ENCODE measurements at places on chromosomes 3 and 15.

DNA sequence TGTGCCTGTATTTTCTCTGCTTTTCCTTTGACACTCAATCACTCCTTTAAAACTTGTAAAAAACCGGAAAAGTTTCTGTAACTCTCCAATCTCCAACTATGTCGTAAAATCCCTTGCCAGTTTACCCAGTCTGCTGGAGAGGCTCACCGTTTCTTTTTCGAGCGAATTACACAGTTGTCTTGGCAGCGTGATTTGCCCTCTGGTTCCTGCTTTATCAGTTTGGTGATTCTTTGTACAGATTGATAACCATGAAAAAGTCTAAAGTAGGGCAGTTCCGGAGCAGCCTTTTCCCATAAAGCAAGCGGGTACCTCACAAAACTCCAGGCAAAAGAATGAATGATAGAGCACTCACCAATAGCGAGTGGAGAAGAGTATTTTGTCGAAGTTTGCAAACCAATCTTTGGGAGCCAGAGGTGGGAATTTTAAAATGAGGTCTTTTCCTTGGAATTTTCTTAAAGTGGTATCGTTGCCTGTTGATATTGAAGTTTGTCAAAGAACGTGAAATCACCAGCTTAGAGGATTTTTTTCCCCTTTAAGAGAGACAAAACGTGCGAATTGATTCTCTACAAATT, at the start of gene TTC23:
TSS of gene TTC23 (minus strand) at position 312 of the 572 bp plus-strand sequence. CDS start 20,869 bp downstream, outside the sequence.
- DNase-seq: no peak

GRCh38 chr3:4326868-4327267, 23.7 kb downstream of the SETMAR start:
- no peak for DNase-seq

DNA sequence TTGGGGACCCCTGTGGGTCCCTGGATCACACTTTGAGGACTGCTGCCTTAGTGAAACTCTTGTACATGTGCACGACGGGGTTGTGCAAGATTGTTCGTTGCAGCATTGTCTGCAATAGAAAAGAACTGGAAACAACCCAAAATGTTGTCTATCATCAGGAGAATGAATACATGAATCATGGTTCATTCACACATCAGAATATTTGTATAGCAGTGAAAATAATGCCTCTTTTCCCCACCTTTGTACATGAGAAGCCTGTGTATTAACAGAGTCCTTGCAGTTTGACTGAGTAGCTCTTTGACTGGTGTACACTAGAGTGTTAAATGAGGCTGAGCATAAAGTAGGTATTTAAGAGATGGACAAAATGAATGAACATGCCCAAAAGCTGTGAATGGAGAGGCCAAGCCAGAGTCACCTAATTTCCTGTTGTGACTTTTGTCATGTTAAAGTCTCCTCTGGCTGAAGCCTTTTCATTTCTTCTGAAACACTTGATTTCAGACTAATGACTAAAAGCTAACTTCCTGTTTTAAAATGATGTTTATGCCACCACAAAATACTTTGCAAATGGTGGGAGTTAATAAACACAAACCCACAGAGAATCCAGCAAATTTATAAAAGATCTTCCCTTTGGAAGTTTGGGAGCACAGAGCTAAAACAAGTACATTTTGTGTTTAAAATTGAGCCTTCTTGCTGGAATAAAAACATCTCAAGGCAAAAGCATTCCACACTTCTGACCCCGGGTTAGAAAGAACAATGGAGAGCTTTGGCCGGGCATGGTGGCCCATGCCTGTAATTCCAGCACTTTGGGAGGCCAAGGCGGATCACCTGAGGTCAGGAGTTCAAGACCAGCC, 20.6 kb upstream of the USP3 start:
- DNase-seq: no peak

GRCh38 chr3:168073842-168074605, 21.7 kb downstream of the GOLIM4 start:
- DNase-seq: no peak

GRCh38 chr15:54820098-54820497, 376.6 kb downstream of the RSL24D1 start:
- DNase-seq: no peak

- DNase-seq: no peak
Measured at GRCh38 chr3:42572278-42572677, 9.5 kb downstream of the SEC22C start.

GRCh38 chr3:16770021-16770420, 114.7 kb upstream of the PLCL2 start:
- DNase-seq: no peak

DNA sequence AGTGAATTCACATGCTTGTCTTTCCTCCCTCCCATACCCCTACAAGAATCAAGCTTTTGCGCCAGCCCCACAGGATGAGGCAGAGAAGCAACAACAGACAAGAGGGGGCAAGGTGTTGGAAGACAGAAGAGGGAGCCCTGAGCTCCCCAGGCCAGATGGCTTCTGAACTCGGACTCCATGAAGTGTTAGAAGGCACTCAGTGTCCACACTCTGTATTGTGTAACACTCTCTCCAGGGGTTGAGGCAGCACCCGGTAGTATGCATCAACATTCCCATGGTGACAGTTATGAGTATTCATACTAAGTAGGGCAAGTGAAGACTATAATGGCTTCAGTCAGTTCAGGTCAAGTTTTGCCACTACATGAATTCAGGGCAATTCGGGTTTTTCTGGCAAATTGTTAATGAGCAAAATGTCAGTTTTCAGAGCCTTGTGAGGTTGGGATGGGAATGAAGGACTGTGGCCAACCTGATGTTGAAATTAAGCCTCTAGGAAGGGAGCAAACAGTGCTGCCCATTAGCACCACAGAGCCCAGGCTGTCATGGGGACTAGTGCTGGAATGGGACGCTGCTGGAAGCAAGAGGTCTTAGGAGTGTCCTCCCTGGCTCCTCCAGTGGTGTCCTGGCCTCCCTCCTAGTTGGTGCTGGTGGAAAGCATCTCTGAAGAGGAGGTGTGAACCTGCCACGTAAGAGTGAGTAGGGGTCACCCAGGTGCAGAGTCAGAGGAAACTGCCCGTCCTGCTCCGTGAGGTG, 79.4 kb downstream of the KLF15 start:
- DNase-seq: no peak

- DNase-seq: no peak
Measured at GRCh38 chr3:120614765-120615164, 18.6 kb downstream of the NDUFB4 start.

GRCh38 chr15:82045179-82045891, 483 bp downstream of the MEX3B start:
- no peak for DNase-seq

GRCh38 chr15:26686547-26687187, 86.2 kb downstream of the GABRB3 start:
- DNase-seq: no peak

DNA sequence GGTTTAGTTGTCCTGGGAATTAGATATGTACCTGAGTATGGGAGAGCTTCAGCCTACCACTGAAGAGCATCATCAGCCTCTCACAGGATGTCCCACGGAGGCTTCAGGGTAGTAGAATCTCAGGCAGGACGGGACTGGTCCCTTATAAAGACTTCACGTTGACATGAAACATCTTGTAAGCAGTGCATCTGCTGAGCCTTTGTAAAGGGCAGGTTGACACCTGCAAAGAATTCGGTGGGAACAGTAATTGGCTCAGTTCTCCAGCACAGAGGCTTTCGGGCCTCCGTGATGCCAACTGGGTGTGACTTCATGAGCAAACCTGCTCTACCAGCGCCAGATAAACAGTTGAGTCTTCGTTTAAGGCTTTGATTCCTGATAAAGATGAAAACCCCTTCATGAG, 26.9 kb upstream of the AVEN start:
- DNase-seq: no peak

DNA sequence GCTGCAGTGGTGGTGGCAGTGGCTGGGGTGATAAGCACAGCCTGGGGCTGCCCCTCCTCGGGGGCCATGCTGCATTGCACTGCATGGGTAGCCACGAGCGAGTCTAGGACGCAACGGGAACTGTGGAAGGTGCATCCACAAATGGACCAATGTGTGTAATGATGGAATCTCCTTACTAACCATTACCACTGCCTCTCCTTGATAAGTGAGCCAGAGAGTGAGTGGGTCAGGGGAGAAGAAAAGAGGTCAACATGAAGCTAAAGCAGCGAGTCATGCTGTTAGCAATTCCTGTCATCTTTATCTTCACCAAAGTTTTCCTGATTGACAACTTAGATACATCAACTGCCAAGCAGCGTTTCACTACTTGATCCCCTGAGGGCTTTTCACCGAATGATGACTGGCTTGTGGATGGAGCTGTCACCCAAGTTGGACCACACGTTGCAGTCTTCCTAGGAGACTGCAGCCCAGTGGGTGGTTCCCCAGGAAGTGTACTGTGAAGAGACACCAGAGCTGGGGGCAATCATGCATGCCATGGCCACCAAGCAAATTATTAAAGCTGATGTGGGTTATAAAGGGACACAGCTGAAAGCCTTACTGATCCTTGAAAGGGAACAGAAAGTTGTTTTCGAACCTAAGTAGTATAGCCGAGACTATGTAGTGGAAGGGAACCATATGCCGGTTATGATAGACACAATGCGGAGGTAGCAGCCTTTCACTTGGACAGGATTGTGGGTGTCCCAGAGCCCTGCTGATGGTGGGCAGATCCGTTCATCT, 20.6 kb downstream of the SAMD7 start:
- DNase-seq: no peak

DNA sequence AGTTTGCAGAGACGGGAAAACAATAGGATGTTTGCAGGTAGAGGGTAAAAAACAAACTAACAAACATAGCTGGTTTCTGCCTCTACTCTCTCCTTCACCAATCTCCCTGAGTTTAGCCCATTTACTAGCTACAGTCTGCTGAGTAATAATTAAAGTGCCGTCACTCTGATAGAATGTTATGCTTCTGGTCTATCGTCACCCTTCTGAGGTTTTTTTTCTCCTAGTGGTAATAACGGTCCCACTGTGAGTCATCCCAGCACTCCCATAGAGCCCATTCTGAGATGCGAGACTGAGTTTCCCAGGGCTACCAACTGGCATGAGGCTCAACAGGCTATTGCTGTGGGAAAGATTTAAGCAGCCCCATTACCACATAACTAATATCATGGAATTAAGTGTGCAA, 56.4 kb downstream of the PLAAT1 start:
- no peak for DNase-seq

GRCh38 chr3:5298453-5298852, 110.9 kb downstream of the EDEM1 start:
- no peak for DNase-seq

- DNase-seq: no peak
Measured at GRCh38 chr3:127679534-127680145, 6.9 kb downstream of the ABTB1 start.

- DNase-seq: no peak
Measured at GRCh38 chr15:88908697-88909621, 4.2 kb downstream of the MFGE8 start.

DNA sequence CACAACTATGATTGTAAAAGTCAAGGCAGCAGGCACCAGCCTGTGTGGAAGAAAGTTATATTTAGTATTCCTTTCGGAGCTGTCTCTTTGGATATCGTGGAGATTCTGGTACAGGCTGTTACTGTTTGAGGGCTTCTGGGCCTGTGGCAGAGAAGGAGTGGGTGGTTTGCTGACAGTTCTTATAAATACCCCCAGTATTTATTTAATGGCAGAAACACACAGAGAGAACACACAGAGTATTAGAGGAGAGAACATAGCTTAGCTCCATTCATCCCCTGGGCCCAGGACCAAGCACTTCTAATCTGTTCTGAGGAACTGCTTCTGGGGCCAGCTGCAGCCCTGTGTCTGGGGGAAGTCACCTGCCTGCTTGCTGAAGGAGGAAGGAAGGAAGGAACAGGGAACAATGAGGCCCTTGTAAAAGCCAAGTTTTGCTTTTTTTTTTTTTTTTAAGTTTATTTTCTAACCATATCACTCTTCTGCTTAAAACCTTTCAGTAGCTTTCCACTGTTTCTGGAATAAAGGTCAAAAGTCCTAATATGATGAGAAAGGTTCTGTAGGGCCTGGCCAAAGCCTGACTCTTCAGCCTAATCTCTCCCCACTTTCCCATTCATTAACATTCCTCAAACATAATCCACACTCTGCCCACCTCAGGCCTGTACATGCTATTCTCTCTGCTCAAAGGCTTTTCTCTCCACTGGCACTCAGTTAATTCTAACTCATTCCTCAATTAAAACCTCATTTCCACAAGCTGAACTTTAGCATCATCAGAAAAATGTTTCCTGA, 11.8 kb upstream of the PP2D1 start:
- no peak for DNase-seq

GRCh38 chr3:98361289-98361688, 7.6 kb downstream of the OR5K4 start:
- no peak for DNase-seq

GRCh38 chr3:30775040-30775439, 119.4 kb downstream of the GADL1 start:
- no peak for DNase-seq

GRCh38 chr3:102205647-102206046, 229.2 kb upstream of the ZPLD1 start:
- DNase-seq: no peak

GRCh38 chr3:134608771-134609435, 41.9 kb downstream of the KY start:
- no peak for DNase-seq

GRCh38 chr15:49179433-49180190, 9.6 kb downstream of the GALK2 start:
- no peak for DNase-seq

DNA sequence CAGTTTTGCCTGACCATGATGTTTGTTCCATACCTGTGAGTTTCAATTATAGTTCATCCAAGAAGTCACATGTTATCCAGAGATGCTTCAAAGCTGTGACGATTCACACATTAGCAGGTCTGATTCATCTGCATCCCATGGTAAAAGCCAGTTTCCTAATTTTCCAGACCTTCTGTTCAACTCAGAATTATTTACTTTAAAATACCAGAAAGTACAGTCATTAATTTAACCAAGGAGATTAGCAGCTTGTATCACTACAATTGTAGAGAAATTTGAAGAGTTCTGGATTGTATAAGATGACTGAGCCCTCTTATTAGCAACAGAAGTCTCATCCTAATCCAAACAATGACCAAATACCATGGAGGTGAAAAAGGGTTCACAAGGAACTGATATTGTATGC, 76.1 kb upstream of the THBS1 start:
- DNase-seq: no peak

- no peak for DNase-seq
Measured at GRCh38 chr3:42438193-42438592, 27.8 kb upstream of the LYZL4 start.

DNA sequence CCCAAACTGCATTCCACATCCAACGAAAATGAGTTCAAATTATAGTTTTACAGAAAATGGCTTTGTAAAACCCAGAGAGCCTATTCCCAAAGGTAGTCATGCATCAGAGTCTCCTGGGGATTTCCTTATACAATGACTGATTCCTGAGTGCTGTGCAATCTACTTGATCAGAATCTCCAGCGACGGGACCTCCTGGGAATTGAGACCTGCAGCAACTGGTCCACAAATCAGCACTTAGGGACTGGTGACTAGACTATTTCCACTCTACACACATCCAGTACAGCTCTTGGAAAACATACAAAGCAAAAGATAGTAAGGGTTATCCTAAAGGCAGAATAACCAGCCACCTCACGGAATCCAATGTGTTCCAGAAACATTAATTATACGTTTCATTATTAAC, 871.0 kb upstream of the CFAP20DC start:
- DNase-seq: no peak

DNA sequence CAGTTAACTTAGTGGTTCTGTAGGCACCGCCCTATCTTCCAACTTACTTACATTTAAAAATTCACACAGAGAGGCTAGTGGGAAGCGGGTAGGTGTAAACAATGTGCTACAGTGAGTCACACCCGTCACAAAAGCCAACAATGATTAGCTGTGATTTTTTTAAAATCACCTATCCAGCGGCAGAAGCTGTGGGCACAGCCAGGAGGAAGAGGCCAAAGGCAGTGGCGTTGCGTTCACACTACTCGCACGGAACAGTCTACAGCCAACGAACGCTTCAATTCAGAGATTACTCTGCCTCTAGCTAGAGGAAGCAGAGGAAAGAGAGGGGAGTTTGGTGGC, 2.5 kb upstream of the NLGN1 start:
- no peak for DNase-seq

Data from stimulated activated CD8-positive, alpha-beta memory T cell treated with anti-CD3 and anti-CD28 coated beads, Interleukin-7, amount 100 ng/mL, for 24 hours (primary cell).